ENCODE measurements at places on chromosomes 7 and 10. TPM values are rescaled to one million over a fixed set of nuclear protein-coding genes. Genes with fewer than 3 reads are reported as not detected.

DNA sequence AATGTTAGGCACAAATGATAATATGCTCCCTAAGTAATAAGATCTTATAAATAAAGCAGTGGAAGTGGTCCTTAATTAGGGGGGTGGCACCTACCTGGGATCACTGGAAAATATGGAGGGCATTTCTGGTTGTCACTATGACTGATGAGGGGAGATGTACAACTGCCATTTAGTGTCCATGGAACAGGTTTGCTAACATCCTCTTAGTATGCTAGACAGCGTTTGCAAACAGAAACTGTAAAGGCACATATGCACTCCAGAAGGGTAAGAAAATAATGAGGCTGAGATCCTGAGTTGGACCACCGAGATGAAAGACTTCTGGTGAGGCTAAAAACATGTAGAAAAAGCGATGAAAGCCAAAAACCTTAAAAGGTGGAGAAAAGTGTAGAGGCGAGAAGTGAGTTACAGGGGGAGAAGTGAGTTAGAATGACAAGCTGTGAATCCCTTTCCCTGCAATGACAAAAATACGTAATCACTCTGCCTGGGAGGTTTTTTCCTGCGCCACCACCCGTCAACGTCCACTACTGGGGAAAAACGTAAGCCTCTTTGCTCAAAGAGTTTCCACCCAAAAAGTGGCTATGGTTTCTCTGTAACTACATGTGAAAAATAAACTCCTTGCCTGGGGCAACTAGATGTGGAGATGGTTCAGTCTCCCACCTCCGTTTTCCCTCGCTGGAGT lies 767 bp downstream of the KRIT1 start:
- peak; percentile 23 for DNase-seq

- no peak for DNase-seq
These were observed 5.4 kb upstream of the SPACDR start for GRCh38 chr7:100469227-100470044.

DNA sequence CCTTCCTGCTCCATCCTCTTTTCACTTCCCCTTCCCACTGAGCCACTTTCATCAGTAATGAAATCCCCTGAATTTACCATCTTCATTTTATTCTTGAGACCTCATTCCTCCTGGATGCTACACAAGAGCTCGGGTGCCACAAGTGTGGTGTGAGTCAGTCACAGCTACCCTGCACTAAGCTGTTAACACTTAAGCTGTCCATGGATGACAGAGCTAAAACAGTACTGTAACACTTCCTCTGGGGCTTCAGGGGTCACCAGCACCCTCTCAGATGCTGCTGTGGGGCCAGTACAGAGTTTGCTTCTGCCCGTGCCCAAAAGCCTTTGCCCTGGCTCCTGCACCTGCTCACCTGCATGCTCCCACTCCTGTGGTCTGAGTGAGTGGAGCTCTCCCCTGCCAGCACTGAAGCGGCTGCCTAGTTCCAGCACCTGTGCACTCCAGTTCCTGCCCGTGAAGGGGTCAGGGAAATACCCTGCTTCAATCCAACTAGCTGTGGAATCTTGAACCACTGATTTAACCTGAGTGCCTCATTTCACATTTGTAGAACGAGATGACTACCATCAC lies 71.9 kb downstream of the POT1 start:
- no peak for DNase-seq

DNA sequence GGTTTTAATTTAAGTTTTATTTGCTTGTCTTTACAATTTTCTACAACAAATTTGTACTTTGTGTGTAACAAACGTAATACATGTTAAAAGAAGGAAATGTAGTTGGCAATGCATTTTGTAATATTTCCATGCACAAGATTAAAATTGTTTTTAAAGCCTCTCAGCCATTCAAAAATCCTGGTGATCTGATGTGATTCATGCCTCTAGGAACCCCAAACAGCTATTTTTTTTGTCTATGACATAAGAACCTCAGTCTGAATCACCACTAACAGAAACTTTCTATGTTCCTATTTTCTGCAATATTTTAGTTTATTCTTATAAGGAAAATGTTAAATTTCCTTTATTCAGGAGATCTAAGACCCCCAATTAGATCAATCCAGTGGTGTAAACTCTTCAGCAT lies 183.1 kb upstream of the YAE1 start:
- DNase-seq = no peak

Gene TSPAN12
- 210 TPM for polyA plus RNA-seq

DNA sequence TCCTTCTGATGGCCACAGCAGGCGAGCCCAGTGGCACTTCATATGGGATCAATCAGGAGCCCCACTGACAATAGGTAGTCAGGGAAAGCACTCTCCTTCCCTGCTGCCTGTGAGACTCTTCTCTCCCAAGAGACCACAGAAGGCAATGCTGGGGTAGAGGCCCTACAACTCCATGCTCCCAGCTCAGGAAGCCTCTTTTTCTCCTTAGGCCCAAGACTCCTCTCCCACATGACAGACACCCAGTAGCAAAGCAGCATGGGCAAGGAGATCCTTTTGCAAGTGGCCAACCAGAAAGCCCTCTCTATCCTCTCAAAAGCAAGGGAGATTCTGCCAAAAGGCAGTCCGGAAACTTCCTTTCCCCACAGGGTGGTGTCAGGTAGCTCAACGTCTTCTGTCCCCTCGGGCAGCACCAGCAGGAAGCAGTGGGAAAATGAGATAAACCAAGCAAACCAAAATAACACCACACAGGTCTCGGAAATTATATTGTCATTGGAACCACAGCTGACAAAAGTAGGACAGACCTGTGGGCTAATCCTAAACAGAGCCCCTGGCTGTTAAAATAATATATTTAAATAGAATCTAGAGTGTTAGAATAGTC lies 172.7 kb upstream of the GDF10 start:
- DNase-seq = no peak

Gene GET4
- polyA plus RNA-seq = 29.9 TPM

DNA sequence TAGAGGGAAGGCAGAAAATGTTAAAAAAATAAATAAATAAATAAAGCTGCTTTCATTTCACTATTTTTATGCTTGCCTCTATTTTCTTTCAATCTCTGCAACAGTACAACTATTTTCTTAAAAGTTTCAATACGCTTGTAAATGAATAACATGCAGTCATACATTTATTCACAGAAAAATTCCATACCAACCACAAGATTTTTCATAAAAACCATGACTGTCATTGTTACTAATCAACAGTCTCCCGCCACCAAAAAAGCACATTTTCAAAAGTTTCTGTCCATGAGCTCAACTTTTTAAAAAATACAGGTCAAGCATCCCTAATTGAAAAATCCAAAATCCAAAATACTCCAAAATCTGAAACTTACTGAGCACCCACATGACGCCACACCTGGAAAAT lies 5.3 kb downstream of the PARD3 start:
- DNase-seq = no peak

GRCh38 chr10:80468002-80468401 lies 13.9 kb downstream of the TSPAN14 start:
- DNase-seq = no peak

GRCh38 chr7:132275416-132276233 lies 300.6 kb downstream of the PLXNA4 start:
- no peak for DNase-seq

GRCh38 chr7:24981171-24981951 lies 1.4 kb upstream of the OSBPL3 start:
- DNase-seq = no peak

DNA sequence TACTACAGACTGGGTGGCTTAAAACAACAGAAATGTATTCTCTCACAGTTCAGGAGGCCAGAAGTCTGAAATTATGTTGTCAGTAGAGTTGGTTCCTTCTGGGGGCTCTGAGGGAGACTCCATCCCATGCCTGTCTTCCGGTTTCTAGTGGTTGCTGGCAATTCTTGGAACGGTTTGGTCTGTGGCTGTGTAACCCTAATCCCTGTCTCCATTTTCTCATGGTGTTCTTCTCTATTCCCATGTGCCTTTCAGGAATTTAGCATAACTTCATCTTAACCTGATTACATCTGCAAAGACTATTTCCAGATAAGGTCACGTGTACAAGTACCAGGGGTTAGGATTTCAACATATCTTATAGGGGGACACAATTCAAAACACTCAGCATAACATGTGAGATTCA lies 73.2 kb downstream of the FAM241B start:
- DNase-seq = no peak

DNA sequence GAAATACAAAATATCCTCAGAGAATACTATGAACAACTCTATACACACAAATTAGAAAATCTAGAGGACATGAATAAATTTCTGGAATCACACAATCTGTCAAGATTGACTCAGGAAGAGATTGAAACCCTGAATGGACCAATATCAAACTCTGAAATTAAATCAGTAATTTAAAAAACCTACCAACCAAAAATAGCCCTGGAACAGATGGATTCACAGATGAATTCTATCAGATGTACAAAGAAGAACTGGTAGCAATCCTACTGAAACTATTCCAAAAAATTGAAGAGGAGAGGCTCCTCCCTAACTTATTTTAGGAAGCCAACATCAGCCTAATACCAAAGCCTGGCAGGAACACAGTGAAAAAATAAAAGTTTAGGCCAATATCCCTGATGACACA lies 190.0 kb downstream of the HPSE2 start:
- no peak for DNase-seq

Gene ADCYAP1R1
- polyA plus RNA-seq = 0.69 TPM

Gene ACTL6B
- polyA plus RNA-seq = not detected

GRCh38 chr10:119441921-119442757 lies 100.4 kb downstream of the RGS10 start:
- DNase-seq = no peak

All from right renal cortex interstitium (tissue), 3 donors.